D341Med (cell line): ENCODE measurements at places on chromosomes 2 and 18.
A peak's percentile ranks its signal among the peaks of the same experiment; 100 is the strongest.

GRCh38 chr2:160491911-160492371, 1.7 kb downstream of the RBMS1 start:
- no peak for DNase-seq

GRCh38 chr2:204325468-204325867, 219.8 kb upstream of the PARD3B start:
- peak; percentile 68 for DNase-seq

- DNase-seq = no peak
These were observed 65.7 kb upstream of the CTAGE1 start for GRCh38 chr18:22483407-22483806.

DNA sequence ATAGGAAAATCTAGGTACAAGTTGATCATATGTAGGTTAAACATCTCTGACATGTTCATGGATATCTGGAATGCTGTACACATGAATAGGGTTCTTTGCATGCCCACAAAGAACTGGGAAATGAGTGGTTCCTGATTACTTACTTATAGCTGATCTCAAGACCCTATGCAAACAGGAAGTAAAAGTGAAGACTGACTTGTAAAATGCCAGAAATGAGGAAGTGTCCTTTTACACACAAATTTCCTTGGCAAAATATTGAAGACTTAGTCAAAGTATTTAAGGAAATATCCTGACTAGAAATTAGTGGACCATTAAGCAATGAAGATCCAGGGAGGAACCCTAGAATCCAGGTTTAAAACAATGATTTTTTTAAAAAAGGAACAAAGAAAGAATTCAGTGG, 203.7 kb upstream of the DLGAP1 start:
- no peak for DNase-seq

DNA sequence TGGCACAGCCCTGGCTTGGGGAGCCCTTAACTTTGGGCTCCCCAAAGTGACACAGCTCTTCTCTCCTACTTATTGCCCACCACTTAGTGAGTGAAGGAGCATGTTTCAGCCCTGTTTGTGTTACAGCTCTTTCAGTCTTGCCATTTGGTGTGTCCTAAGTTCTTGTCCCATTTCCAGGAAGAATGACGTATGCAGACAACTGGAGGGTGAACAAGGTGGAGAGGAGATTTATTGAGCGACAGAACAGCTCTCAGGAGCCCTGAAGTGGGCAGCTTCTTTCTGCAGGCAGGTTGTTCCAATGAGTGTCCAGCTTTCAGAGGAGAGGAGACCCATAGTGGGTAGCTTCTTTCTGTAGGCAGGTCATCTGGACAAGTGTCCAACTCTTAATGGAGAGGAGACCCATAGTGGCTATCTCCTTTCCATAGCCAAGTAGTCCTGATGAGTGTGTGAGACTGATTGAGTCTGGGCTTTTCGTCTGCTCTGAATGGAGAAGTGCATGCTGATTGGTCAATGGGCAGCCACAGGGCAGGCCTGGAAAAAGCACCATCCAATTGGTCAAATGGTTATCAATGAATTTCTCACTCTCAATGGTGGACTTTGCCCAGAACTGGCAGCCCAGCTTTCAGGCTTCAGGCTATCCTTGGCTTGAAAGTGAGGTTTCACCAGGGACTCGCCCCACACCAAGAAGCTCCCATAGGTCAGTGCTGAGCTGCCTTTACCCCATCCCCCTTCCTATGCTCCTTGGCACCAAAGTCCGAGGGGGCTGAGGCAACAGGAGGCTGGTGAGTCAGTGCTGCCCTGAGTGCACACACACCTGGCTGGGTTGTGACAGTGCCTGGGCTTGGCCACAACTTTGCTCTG, 688.2 kb downstream of the NYAP2 start:
- no peak for DNase-seq

GRCh38 chr2:9573013-9573720, 17.5 kb upstream of the ADAM17 start:
- no peak for DNase-seq

DNA sequence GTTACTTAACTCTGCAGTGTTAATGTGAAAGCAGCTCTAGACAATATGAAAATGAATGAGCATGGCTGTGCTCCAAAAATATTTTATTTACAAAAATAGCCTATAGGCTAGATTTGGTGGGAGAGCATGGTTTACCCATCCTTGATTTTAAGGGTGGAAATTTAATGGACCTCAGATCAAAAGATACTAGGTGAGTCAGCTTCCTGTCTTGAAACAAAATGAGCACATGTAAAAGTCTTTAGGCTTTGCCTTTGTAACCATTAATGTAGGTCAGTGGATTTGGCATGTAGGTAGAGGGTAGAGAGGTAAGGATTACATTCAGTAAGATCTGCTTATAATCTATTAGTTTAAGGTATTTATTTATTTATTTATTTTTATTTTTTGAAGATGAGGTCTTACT, 72.7 kb downstream of the GREB1L start:
- no peak for DNase-seq

GRCh38 chr2:55045780-55046179, 4.5 kb downstream of the RTN4 start:
- DNase-seq = no peak

GRCh38 chr18:62925031-62925688, 209.8 kb downstream of the PHLPP1 start:
- DNase-seq = no peak

GRCh38 chr2:9199716-9200632, 6.6 kb upstream of the ASAP2 start:
- no peak for DNase-seq

DNA sequence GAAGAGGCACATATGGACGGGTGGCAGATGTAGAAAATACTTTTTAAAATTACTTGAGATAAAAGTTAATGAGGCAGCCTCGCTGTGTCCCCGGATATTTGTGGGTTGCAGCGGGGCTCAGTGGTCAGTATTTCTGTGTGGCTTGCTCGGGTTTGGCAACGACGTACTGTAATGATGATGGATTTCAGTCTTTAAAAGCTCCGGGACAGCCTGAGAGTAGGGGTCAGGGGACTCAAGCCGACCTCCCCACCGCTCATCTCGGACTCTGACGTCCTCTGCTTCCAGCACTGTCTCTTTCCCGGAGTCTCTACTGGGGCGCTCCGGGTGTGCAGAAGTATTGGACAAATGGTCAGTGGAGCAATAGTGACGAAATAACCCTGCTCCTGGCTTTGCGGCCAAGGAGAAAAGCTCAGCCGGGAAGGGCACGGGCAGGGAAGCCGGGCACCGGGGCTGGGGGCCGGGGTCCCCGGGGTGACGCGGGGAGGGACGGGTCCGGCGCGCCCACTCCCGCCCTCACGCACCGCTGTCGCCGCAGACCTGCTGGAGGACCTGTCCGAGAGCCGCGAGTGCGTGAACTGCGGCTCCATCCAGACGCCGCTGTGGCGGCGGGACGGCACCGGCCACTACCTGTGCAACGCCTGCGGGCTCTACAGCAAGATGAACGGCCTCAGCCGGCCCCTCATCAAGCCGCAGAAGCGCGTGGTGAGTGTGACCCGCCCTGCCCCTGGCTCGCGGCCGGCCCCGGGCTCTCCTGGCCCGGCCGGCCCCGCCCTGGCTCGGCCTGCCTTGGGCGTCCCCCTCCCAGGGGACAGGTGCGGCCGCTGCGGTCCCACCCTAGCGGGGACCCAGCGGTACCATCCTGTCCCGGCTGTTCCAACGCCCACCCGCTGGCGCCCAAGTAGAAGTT, 7.3 kb downstream of the GATA6 start:
- no peak for DNase-seq

DNA sequence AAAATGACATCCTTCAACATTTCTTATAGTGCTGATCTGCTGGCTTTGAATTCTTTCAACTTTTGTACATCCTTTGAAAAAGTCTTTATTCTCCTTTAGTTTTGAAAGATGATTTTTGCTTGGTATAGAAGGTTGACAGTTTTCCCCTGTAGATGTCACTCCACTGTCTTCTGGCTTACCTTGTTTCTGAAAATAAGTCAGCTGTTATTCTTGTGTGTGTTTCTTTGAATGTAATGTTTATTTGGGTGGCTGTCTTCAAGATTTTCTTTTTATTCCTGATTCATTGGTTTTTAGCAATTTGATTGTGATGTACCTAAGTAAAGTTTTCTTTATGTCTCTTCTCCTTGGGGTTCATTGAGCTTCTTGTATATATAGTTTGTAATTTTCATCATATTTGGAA, 47.6 kb downstream of the ACTR3 start:
- DNase-seq = no peak

DNA sequence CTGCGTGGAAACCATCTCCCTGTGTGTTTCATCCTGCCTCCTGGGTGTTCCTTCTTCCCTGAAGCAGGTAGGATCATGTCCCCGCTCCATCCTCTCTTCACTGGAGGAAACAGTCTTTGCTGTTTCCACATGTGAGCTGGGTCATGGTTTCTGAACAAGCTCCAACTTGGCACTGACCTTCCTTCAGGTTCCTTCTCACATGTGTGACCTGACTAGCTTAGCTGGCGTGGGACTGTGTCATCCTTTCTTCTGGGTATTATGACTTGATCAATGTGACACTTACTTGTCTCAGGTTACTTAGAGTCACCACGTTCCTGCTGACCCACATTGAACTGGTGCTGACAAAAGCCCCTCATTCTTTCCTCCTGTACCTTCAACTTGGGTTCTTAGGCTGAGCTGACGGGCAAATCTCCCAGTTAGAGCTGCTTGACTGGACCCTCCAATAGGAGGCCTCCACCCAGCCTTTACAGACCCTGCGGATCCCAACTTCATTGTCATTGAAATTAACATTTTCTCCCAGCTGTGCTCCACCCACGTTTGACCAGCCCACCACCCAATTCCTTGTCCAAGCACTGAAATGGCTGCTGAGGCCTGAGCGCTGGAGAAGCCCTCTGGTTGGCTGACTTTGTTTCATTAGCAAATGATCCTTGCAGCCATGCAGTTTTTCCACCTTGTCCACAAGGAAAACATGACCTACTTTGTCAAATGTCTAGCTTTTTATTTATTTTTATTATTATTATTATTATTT, 128.1 kb downstream of the DDX1 start:
- DNase-seq = no peak

DNA sequence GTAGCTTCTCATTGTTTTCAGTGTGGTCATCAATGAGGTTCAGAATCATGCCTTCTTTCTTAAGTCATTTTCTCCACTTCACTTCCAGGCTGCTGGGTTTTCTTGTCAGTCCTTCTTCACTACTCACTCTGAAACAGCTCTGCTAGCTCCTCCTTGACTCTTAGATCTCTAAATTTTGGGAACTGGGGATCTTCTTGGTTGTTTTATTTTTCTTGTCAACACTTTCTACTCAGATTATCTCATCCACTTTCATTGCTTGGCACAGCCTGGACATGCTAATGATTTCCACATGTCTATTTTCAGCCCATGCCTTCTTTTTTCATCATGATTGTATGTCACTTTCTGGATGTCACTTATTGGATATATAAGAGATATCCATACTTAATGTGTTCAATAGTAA, 517.8 kb upstream of the DSEL start:
- no peak for DNase-seq

GRCh38 chr18:60113396-60113795, 213.6 kb downstream of the PMAIP1 start:
- peak; percentile 63 for DNase-seq

DNA sequence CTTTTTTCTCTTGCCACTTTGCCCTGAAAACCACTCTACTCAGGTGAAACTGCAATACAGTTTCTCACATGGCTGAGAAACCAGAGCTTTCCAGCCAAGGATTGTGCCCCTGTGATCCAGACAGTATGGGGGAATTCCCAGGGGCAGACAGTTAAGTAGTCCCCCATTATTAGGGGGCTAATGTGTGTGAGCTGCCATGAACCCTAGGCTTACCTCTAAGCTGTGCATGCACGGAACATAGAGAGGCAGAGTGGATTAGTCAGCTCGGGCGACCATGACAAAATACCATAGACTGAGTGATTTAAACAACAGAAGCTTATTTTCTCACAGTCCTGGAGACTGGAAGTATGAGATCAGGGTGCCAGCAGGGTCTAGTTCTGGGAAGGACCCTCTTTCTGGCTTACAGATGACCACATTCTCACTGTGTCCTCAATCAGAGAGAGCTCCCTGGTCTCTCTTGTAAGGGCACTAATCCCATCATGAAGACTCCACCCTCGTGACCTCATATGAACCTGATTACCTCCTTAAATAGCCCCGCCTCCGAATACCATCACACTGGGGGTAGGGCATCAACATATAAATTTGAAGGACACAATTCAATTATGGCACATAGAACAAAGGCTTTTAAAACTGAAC, 215.1 kb downstream of the EIPR1 start:
- DNase-seq = no peak

DNA sequence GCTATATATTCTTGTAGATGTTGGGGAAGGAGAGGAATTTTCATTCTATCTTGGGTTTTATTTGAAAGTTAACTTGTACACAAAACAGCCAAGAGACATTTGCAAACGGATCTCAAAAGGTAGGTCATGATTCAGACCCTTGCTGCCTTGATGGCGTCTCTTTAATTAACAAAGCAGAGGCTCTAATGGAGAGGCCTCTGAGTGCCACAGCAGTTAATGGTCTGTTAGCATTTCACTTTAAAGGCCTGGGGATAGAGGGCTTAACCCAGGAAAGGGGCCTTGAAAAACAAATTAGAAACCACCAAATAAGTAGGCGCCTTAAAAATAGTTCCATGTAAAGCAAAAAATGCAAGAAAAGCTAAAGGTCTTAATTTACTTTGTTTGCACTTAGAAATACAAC, 836.9 kb upstream of the CELF4 start:
- DNase-seq = no peak

- no peak for DNase-seq
These were observed 39.1 kb upstream of the B3GNT7 start for GRCh38 chr2:231356466-231356844.
